ENCODE measurements at places on chromosomes 5 and 9.
A peak's percentile ranks its signal among the peaks of the same experiment; 100 is the strongest.

- DNase-seq, result no peak
Measured at GRCh38 chr5:175487514-175488222, 9.3 kb downstream of the SFXN1 start.

DNA sequence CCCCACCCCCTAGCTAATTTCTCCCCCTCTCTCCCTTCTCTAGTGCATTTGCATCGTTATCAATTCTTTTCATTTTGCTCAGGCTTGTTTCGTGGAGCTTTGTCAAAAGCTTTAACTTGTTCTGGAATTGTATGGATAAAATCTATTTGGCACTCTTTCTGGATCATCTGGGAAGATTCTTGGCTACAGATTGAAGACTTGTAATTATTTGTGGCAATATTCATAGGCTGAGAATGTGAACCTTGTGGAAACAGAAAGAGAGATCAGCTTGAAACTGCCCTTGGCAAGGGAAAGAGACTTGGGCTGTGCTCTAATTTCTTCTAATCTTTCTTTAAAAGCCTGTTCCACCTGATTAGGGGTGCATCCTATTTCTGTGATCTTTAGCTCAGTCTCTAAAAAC is 340.6 kb upstream of the DAB2 start:
- no peak for DNase-seq

DNA sequence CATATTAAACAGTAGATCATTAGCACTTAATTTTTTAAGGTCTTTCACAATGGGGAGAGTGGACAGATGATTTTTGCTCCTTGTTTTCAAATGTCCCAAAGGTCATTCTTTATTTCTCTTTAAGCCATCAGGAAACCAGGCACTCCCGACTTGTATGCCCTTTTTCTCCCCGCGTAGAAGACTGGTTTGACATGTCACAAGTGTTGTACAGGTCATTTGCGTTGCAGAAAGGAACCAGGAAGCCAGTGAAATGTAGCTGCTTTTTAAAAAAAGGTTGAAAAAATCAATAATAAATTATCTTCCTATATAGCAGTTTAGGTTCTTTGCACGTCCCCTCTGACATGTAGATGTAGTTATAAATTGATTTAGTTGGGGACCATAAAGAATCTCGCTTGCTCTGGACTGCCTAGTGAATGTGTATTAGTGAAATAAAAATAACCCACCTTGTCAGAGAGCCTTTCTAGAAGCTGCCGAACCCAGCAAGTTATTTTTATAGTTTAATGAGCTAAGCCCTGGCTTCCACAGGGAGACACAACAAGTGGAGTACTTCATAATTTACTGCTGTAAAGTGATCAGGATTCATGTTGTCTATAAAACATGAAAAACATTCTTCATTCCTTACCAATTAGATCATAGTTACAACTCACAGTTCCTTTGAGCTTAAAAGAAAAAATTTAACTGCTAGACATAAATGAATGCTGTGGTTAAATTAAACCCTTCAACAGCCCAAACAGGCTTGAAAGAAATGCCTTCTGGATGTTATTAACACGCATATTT is 404.6 kb downstream of the CSNK1G3 start:
- no peak for DNase-seq

DNA sequence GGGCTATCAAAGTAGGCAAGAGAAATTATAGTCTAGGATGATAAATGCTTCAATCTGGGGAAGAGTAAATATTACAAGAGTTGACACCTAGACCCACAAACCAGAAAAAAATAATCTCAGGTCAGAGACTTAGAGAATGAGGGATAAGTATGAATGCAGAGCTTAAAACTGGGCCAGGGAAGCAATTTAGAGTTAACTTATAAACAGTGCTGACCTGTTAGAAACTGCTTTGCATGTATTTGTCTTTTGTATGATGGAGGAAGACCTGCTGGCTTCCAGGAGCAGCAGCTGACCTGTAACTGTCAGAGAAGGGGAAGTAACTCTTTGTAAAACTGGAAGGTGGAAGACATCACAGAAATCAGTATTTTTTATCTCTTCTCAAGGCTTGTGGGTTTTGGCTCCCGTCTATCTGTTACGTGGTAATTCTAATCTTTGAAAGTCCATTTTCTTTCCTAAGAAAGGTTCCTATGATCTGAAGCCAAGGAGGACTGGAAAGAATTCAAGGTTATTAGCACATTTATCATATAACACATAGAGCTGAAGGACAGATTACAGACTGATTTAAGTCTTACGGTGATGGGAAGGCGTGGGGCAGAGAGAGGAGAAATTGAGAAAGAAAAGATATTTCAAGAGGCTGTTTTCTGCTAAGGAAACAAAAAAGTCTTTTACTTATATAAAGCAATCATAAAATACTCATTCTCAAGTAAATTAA is 114.7 kb upstream of the ADAMTS19 start:
- no peak for DNase-seq

- no peak for DNase-seq
Measured at GRCh38 chr5:116699332-116699731, 124.7 kb upstream of the SEMA6A start.

GRCh38 chr5:109468737-109469420 is 59.1 kb upstream of the PJA2 start:
- peak; percentile 66 for DNase-seq

- no peak for DNase-seq
Measured at GRCh38 chr5:127031147-127031862, 947 bp upstream of the MARCHF3 start.

DNA sequence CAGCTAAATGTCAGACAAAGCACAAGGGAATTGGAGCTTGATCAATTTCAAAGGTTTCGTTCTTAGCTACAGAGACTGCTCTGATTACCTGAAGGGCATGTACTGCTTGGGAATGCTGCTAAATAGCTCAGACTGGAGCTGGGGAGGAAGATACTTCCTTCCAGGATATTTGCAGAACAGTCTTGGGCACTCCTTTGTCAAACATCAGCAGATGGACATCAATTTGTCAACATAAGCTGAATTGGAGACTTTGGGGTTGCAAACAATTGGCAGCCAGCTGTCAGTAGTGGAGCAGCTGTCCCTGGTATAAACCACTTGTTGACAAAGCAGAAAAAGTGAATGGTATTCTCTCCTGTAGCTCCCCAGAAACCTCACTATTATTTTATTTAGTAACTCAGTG is 182.0 kb downstream of the CCDC192 start:
- DNase-seq, result no peak

DNA sequence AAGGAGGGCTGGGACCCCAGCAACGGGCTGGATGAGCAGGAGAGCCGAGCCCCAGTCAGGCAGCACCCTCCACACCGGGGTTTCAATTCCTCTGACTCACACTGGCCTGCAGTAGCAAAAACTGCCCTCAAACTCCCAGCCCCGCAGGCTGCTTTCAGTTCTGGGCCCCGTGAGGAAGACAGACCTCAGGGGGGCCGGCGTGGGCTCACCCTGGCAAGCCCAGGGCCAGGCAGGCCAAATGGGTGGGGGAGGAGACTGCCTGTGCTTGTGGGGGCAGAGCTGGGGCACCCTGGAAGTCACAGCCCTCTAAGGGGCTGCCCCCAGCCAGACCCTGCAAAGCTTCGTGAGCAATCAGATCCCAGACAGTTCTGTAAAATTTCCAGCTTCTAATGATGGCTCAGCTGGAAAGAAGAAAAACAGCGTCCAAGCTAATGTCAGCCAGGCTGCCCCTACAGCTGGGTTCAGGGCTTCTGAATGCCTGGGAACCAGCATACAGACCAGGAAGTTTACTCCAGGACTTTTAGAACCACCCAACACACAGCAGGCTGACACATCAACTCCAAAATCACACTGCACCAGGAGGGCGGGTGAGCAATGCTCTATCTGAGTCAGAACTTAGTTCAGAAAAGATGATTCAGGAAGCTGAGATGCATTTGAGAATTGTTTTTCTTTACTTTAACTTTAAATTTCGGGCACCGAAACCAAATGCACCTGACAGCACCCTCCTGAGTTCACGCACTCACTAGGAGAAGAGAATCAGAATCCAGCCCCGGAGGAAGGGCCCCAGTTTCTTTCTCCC is 34.7 kb downstream of the LPCAT1 start:
- no peak for DNase-seq

DNA sequence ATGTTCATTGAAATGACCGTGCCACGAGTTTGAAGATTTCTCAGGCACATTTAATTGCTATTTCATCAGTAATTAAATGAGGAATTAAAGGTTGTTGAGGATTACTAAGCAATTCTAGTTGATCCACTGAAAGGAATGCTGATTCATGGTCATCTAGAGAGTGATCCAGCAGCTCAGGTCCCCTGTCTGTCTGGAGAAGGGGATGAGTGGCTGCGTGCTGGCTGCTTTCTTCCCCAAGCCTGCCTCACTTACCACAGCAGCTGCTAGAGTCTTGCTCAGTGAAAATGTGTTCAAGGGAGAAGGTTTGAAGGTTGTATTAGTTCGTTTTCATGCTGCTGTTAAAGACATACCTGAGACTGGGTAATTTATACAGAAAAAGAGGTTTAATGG is 7.8 kb upstream of the TGFBI start:
- no peak for DNase-seq

DNA sequence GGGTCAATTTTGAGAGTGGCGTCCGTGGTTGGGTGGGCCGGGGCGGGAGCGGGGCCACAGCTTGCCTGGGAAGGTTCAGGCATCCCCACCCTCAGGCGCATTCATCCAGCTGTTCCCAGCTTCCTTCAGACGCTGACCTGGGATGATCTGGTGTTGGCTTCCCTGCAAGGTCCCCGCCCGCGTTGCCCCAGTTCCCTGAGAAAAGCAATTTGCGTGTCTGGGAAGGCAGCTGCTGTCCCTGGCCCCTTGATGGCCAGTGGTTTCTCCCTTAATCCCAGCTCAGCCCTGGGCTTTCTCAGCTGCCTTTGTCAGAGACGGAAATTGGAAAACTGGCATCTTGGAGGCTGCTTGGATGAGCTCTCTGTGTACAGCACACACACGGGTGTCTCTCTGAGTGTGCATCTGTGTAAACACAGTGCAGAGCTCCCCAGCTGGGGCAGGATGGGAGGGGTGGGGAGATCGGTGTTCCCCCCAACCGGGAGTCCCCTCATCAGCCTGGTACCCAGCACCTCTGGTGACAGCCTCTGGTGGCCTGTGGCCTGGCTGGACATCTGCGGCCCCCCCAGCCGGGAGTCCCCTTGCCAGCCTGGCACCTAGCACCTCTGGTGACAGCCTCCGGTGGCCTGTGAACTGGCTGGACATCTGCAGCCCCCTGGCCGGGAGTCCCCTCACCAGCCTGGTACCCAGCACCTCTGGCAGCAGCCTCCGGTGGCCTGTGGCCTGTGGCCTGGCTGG is 94.0 kb downstream of the COL5A1 start:
- DNase-seq, result no peak

- DNase-seq, result no peak
Measured at GRCh38 chr5:144128844-144129243, 41.6 kb downstream of the YIPF5 start.

DNA sequence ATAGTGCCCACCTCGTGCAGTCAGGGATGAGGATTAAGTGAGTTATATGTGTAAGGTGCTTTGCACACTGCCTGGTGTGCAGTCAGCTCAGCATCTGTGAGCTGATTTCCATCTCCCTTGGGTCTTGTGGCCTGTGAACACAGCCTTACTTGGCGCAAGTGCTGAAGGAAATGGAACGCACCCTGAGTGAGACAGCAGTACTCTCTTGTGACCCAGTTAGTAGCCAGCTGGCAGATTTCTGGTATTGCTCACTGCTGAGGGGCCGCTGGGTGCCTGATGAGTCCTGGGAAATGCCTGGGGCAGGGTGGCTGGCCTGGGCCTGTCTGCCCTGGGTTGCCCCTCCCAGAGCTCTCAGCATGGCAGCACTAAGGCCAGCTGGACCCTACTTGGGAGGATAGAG is 90.9 kb upstream of the BOD1 start:
- DNase-seq, result peak; percentile 9

DNA sequence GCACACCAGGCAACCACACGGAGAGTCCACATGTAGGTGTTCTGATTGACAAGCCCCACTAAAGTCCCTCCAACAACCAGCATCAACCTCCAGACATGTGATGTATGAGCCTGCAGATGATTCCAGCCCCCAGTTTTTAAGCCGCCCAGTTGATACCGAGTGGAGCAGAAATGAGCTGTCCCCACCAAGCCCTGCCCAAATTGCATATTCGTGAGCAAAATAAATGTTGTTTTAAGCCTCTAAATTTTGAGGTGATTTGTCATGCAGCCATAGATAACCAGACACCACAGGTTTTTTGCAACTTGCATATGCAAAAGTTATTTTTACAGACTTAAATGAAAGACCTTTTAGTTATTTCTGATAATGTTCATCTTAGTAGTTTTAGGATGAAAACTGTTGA is 187.7 kb downstream of the PIK3R1 start:
- no peak for DNase-seq

- no peak for DNase-seq
Measured at GRCh38 chr9:90979639-90980038, 178.0 kb downstream of the SYK start.

DNA sequence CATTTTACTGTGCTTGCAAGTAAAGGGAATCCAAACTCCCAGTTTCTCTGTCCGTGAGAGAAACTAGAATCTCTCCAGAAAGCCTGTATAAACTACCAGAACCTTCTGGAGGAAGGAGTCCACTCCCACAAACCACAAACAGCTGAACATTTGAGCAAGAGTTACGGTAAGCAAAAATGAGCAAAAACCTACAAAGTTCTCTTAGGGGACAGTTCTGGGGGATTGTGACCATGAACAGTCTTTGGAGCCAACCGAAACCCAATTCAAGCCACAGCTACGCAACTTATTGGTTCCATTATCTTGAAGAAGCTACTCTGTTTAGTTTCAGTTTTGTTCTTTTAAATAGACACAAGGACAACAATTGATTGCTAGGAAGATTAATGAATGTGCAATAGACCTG is 330.6 kb downstream of the ASTN2 start:
- DNase-seq, result no peak

GRCh38 chr9:82188817-82189216 is 200.2 kb downstream of the SPATA31D1 start:
- DNase-seq, result no peak

DNA sequence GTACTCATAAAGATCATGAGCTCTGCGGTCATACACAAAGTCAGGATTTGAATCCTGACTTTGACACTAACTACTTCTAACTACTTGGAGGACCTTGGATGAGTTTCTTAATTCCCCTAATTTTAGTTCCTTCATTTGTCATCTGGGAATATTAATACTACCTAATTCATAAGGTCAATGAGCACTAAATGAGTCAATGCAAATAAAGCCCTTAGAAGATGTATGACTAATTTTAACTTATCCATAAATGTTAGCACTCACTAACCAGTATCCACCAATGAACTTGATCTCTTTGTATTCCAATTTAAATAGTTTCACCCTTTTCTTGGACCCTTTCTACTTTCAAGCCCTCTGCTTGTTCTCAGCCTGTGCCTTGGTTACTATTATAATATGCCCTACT is 1106.4 kb downstream of the CDH18 start:
- DNase-seq, result no peak

GRCh38 chr9:8652255-8652654 is 852.7 kb upstream of the DMAC1 start:
- DNase-seq, result no peak

DNA sequence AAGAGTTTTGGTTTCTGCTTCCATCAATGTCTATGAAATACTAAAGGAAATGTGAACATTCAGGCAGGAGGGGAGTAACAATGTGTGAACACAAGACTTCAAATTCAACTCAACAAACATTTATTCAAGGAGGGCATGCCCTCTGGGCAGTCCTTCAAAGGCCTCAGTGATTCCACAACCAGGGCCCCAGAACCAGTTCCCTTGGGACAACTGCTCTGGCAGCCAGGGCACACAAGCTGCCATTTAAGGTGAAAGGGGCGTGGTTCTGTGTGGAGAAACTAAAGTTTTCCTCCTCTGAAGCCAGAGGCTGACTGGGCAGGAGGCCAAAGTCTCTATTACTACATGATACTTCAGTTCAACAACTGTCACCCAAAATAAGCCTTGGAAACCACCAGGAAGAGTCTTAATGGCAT is 3.2 kb downstream of the RBM18 start:
- DNase-seq, result no peak

GRCh38 chr5:2374703-2375102 is 376.8 kb downstream of the IRX2 start:
- no peak for DNase-seq
